K562 (cell line): ENCODE measurements at places on chromosomes 2 and 18.

DNA sequence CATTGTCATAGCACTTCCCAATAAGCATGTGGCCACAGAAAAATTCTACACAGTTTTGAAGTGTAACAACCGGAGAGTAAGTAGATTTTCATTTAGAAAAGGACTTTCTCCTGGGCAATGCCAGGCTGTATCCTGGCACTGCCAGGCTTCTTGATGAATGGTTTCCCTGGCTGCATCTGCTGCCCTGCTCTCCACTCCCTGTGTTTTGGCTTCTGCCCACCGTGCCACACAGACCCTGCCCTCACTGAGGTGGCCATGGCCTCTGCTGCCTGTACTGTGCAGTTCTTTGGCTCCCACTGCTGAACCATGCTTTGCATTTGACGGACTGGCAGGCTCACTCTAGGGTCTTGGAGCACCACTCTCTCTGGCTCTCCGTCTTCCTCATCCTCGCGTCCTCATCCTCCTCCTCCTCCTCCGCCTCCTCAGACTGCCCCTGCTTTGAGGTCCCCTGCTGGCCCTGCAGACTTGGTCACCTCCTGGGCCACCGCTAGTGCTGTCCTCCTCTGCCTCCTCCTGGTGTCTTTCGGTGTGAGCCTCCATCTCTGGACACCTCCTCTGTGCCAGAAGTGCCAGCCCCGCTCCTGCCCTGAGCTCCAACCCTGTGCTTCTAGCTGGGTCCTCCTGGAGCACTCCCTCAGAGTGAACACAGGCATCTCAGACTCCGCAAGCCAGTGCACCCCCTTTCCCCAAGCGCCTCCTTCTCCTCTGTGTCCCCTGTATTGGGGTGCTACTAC, 45.9 kb upstream of the CNGA3 start:
- no peak for DNase-seq

- no peak for DNase-seq
Observed at GRCh38 chr2:189013031-189013430, 38.9 kb downstream of the COL3A1 start.

DNA sequence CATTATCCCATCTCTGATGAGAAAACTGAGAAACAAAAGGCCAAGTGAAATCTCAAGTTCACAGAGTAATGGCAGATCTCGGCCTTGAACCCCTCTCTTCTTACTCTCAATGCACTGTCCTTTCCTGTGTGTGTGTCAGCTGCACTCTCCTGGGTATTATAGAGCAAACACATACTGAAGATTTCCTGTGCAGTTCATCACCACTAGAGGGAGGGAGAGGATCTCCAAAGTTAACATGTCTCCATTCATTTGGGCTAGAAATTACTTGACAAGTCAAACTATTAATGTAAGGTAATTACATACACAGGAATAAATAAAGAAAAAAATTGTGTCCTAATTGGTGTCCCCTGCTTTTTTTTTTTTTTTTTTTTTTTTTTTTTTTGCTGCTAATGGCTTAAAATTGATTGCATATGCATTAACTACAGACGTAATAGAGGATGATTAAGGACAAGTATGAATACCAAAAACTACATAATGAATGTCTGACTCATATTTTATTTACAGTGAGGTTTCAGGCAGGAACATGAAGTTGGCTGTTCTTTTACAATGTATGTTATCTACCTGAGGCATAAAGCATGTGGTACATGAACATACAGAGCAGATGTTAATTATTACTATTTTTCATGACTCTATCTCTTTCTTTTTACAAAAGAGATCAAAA, 269.2 kb downstream of the NYAP2 start:
- DNase-seq = peak; percentile 47

- DNase-seq = no peak
Observed at GRCh38 chr18:34707670-34708069, 2.4 kb upstream of the DTNA start.

DNA sequence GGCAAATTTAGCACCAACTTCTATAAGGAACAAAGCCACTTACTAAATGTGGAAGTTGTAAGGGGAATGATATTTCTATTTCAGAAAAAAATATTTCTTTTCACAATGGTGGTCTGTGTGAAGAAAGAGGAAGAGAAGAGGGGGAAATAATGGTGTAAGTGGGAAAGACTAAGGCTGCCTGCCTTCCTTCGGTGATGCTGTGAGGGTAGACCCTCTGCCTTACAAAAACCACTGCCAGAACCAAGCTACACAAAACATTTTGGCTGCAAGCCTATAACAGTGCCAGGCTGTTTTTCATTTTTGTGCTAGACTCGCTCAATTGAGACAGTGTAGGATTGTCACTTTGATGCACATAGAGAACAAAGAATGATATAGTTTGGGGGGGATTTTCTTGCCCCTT, 286.6 kb downstream of the ZEB2 start:
- no peak for DNase-seq

DNA sequence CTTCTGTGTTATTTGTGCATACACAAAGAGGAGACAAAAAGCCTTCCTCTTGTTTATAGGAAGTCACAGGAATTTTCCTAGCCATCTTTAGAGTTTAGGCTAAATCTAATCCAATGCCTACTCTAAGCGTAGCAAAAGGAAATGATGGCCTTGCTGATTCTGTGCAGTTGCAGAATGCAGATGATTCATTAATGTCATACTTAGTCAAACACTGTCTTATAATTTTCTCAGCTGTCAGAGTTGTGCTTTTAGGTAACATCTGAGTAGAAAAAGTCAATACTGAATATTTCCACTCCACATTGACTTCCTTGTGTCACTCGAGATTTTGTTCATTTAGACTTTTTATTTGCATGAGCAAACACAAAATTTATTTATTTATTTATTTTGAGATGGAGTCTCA, 157.9 kb upstream of the FOSL2 start:
- DNase-seq = no peak

DNA sequence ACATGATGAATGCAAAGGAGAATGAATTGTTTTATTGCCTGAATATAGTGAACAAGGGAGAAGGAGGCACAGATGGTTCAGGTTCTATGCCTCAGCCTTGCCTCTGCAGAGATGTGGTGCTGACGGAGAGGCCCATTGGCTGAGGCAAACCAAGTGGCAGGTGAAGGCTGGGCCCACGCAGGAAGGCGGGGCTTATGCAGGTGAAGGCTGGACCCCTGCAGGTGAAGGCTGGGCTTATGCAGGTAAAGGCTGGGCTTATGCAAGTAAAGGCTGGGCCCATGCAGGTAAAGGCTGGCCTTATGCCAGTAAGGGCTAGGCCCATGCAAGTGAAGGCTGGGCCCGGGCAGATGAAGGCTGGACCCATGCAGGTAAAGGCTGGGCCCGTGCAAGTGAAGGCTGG, 414.7 kb downstream of the LRATD1 start:
- DNase-seq = no peak

- no peak for DNase-seq
Observed at GRCh38 chr2:221969830-221970144, 329.0 kb downstream of the PAX3 start.

DNA sequence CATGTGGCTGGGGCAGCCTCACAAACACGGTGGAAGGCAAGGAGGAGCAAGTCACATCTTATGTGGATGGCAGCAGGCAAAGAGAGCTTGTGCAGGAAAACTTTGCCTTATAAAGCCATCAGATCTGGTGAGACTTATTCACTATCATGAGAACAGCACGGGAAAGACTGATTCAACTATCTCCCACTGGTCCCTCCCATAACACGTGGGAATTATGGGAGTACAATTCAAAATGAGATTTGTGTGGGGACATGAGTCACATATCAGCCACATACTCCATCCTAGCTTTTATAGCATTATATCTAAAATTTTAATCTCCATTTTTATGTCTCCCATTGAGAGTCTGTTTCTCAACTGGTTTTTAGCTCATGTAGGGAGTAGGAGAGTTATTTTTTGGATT, 45.7 kb downstream of the ICOS start:
- no peak for DNase-seq

DNA sequence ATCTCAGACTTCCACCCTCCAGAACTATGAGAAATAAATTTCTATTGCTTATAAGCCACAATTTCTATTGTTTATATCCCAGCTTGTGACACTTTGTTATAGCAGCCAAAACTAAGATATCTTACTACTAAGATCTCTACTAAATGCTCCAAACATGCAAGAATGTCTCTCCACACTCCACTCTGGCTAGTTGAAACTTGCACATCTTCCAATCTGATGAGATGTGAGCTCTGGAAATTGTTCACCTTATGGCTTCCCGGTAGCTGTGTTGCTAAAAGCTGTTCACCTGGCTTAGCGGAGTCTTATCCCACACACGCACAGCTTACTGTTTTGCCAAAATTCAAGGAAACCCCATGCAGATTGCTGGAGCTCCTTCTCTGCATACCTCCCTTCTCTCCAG, 43.9 kb downstream of the PKDCC start:
- DNase-seq = no peak

GRCh38 chr2:161761160-161761559, 136.9 kb downstream of the SLC4A10 start:
- no peak for DNase-seq

- no peak for DNase-seq
Observed at GRCh38 chr2:29033656-29034055, 40.7 kb downstream of the PCARE start.

GRCh38 chr2:224492531-224492930, 90.6 kb upstream of the FAM124B start:
- DNase-seq = no peak

DNA sequence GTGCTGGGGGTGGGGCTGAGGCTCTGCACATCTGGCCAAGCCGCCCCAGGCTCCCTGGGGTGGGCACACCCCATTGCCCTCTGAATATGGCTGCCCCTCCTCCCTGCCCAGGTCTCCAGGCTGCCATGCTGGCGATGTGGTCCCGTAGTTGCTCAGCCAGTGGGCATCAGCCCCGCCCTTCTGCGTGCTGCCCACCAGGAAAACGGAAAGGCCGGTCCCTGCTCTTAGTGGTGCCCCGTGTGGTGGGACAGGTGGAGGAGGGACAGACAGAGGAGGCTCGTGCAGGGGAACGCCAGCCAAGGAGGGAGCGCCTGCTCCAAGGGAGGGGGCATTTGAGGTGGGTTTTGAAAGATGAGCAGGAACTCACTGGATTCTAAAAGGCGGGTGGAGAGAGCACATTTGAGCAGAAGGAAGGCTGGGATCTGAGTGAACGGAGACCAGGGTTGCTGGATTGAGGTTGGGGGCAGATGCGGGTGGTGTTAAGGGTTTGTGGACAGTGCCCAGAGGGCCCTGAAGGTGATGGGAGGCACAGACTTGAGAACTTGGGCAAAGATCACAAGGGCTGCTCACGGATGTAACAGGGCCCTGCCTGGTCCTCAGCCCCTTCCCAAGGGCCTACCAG, 6.7 kb upstream of the B3GNT7 start:
- no peak for DNase-seq

- no peak for DNase-seq
Observed at GRCh38 chr2:198277181-198277580, 472.8 kb downstream of the PLCL1 start.

DNA sequence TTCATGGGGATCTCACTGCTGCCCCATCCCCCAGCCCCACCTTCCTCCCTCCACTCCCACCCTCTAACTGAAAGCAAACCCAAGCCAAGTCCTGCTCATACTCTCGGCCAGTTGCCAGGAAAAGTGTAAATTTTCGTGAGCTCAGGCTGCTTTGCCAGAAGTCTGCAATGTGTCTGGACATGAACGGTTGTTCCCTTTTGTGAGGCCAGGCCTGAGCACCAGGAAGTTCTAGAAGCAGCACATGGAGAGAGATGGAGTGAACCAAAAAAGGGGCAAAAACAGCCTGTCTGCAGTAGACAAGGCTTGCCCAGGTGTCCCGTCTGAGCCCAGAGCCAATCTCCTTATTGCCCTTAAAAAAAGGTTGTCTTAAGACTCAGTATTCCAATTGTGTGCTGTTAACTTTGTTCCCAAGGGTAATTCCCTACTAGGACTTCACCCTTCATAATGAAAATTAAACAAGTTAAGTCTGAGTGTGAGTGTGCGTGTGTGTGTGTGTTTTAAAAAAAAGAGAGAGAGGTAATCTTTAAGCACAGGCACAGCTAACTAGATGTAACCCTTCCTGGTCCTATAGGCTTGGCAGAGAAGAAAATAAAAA, 247.1 kb downstream of the BCL11A start:
- no peak for DNase-seq

DNA sequence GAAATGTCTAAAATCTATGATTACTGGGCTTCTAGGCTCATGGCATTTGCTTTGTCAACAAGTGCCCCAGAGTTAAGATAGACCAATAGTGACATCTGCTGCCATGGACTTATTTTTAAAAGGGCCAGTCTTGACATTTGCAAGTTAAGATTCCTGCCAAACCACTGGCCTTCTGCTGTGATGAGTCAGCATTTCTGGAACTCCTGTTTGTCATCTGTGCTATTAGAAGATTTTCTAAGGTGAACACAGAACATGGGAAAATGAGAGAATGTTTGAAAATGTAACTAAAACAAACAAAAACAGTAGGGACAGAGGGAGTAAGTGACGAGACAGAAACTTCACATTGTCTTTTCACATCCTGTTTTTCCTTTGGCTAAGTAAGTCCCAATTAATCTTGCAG, 93.7 kb upstream of the WDR75 start:
- DNase-seq = peak; percentile 65

DNA sequence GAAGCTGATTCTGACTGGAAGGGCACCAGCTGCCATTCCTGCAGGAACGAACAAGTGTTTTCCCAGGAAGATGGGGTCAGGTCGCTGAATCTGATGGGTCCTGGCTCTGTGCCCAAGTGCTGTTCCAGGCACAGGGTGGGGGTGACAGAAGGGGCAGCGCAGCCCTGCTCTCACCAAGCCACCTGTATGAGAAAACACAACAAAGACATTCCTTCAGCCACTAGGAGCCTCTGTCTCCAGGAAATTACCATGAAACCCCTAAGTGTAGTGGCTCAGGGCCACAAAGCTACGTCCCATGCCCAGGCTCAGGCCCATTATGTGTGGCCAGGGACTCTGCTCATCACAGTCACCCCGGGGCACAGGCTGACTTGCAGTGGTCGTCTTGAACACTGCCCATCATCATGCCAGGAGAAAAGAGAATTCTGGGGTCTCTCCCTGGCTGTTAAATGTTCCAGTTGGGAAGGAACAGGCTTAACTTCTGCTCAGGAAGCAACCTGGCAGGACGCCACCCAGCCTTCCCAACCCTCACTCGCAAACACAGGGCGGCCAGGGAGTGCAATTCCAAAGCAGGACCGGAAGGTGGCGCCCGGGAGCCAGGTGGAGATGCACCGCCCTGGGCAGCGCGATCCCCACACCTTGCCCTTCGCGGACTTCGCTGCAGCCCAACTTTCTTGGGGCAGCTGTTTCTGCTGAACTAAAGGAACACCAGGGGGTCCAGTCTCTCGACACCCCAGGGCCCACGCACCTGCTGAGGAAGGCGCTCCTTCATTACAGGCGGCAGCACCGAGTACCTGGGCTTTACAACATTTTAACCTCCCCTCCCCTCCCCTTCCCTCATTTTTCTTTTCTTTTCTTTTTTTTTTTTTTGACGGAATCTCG, 11.0 kb upstream of the SFTPB start:
- DNase-seq = peak; percentile 80
